ENCODE measurements at places on chromosomes 1 and 21.

- no peak for DNase-seq
Measured at GRCh38 chr1:55673416-55673815, 458.3 kb upstream of the USP24 start.

DNA sequence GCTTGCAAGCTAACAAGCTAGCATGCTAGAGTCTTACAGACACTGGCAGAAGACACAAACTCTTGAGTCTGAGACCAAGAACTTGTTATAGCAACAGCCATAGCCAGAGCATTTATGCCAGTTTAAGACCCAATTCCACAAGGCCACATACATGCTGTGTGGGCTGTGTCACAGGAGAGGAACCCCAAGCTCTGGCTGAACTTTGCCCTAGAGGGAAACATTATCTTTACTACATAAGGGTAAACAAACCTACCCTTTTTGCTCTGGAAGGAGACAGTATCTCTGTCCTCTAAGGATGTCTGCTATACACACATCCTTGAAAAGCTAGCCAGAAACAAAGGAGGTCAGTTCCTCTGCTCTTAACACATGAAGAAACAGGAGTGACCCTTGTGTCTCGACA lies 70.3 kb downstream of the HSF2BP start:
- DNase-seq, result no peak

GRCh38 chr21:28160378-28160777 lies 832.3 kb downstream of the LTN1 start:
- DNase-seq, result no peak

DNA sequence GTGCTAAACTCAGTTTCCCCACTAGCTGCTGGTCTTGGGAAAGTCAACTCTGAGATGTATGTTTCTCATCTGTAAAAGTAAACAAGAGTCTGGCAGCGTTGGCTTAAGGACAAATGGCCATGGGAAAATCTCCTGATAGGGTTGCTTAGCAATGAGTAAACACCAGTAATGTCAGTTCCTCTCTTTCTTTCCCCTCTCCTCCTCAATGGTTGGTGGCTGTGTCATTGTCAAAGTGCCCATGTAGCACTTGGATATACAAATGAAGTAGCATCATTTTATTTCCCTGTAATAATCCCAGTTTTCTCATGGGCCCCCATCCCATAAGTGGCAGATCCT lies 2.2 kb upstream of the FYB2 start:
- DNase-seq, result no peak

- DNase-seq, result no peak
Measured at GRCh38 chr1:167431261-167431908, 86.9 kb downstream of the CD247 start.

- no peak for DNase-seq
Measured at GRCh38 chr1:11507309-11507708, 28.4 kb downstream of the DISP3 start.

DNA sequence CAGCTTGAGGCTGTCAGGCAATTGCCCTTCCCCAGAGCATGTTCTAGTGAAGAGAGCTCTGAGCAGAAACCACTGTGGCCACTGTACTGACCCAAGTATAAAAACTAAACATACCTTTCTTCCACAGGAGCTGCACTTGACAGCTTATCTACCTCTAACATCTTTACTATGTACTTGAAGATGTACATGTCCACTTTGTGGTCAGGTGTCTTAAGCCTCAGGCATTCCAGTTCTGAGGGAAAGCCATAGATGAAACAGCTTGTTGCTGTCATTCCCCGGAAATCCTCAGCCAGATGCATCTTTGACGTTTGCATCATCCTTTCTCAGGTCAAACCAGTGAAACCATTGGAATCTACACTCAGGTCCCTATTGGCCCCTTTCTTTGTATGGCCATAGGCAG lies 70.4 kb downstream of the CHRM3 start:
- no peak for DNase-seq

GRCh38 chr1:87402241-87403002 lies 73.7 kb downstream of the LMO4 start:
- DNase-seq, result no peak

DNA sequence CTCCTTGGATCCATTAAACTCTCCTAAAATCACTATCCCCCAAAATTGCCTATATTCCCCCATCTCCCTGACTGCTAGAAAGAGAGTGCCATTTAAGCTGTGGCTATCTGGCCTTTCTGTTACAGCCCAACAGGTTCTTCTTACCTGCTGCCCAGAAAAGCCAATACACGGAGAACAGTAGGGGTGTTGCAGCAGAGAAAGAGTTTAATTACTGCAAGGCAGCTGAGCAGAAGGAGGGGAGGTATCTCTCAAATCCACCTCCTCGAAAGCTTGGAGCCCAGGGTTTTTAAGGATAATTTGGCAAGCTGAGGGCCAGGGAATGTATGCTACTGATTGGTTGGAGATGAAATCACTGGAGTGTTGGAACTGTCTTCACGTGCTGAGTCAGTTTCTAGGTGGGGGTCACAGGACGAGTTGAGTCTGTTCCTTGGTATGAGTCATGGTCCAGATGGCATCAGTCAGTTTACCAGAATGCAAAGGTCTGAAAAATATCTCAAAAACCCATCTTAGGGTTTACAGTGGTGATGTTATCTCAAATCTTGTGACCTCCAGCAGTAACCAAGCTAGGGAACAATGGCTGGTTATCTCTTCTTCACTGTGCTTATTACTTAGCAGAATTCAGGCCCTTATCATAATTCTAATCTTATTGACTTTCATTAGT lies 89.8 kb downstream of the SMYD3 start:
- no peak for DNase-seq

DNA sequence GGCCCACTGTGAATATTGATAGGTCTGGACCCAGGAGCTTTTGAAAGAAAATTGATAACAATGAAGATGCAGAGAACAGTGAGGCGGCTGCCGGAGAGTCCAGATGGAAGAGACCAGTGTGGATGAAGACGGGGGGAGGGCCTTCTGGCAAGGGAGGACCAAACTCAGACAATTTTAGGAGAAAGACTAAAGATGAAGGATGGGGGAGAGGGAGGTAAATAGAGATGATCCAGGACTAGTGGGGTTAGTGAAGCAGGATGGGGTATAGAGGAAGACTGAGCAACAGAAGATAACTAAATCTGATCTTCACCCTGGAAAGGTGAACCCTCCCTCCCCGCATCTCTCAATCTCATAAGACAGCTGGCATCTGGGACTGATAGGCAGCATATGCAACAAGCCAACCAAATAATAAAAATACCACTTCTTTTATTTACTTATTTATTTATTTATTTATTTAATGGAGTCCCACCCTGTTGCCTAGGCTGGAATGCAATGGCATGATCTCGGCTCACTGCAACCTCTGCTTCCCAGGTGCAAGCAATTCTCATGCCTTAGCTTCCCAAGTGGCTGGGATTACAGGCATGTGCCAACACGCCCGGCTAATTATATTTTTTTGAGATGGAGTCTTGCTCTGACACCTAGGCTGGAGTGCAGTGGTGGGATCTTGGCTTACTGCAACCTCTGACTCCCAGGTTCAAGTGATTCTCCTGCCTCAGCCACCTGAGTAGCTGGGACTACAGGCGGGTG lies 10.5 kb downstream of the EIF3I start:
- DNase-seq, result no peak

DNA sequence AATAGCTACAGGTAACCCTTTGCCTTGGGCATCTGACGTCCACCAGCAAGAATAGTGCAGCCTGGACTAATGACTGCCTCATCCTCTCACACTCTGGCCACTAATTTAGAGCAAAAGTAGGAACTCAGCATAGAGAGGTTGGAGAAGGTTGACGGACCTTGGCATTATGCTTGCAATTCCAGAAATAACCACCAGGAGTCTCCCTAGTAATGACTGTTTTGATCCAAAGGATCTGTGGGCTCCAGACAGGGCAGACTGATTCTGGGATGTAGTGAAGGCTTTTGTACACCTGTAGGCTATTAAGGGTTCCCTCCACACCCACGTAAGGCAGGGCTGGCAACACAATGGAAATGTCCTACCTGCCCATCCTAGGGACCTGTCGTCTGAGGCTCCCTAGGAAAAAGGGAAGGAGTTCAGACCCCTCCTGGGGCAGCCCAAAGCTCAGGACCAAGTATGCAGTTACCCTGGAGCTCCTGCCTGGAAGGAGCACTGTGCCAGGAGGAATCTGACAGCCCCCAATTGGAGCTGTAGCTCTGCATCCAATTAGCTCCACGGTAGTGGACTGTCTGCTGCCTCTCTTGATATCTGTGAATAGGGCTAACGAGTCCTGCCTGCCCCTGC lies 91.0 kb upstream of the TMEM51 start:
- DNase-seq, result no peak

DNA sequence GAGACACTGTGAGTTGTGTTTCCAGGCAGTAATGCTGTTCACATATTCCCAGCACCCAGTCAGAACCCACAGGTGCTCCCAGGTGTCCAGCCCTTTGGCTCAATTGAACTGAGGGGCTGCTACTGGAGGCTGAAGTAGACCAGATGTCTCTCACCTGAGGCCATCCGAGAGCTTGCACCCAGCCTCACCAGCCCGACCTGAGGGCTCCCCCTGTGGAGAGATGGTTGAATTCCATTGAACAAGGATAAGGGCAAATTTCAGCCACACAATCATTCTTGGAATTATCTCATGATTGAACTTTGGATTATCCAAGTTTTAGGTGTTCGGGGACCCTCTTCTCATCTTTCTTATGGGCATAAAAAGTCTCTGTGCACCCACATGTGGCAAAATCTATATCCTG lies 52.1 kb downstream of the OBSCN start:
- no peak for DNase-seq

DNA sequence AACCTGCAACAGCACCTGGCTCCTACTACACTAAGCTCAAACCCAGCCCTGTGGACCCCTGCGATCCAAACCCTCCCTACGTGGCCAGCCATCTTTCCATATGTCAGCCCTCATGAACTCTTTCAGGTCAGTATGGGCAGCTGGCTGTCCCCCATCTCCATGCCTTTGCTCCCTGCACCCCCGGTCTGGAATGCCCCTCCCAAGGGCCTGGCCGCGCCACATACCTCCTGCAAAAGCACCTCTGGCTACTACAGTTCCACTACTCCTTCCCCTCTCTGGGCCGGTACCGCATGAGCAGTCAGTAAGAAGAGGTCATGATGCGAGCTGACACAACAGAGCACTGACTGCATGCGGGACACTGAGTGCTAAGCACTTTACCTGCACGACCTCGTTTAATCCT lies 10.0 kb upstream of the TAGLN2 start:
- no peak for DNase-seq

- no peak for DNase-seq
Measured at GRCh38 chr1:221494670-221495069, 247.2 kb downstream of the DUSP10 start.

- DNase-seq, result no peak
Measured at GRCh38 chr1:110829955-110830553, 42.9 kb upstream of the CD53 start.

- no peak for DNase-seq
Measured at GRCh38 chr1:32303997-32304622, 12.2 kb downstream of the HDAC1 start.

DNA sequence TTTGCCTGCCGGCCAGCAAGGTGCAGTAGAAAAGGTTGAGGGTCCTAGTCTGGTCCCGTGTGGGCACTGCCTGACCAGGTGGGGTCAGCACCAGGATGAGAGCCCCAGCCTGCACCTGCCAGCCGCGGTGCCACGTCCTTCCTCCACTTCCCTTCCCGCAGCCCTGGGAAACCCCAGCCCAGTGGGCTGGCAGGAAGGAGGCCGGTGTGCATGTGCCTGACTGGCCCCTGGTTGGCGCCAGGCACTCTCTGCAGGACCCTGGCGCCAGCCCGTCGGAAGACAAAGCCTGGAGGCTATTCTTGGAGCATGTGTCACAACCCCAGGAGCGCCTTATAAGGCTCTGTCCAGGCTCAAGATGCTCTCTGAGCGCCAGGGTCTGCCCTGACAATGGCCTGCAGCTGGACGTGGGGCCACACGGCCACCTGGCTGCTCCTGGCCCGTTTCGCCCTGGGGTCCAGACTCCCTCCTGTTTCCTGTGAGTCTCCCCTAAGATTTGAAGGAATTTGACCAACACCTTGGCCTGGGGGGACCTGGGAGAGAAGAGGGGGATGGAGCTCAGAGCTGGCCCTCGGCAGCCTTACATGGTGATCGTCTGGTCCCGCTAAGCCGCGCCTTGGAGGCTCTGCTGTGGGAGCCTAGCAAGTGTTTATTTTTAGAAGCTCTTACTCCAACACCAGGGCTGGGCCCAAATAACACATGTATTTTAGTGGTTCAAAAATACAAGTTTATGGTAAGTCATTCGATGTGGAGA lies 31.9 kb upstream of the POFUT2 start:
- no peak for DNase-seq

GRCh38 chr1:24752305-24752704 lies 7.1 kb downstream of the CLIC4 start:
- no peak for DNase-seq

- DNase-seq, result no peak
Measured at GRCh38 chr1:51192213-51192843, 43.7 kb upstream of the RNF11 start.

- no peak for DNase-seq
Measured at GRCh38 chr1:45452503-45452902, 38.5 kb downstream of the TESK2 start.

GRCh38 chr1:108901106-108901505 lies 24.3 kb downstream of the GPSM2 start:
- no peak for DNase-seq

GRCh38 chr21:22450507-22450906 lies 1452.3 kb downstream of the NCAM2 start:
- DNase-seq, result no peak

- no peak for DNase-seq
Measured at GRCh38 chr1:41072051-41072450, 50.5 kb upstream of the SLFNL1 start.

DNA sequence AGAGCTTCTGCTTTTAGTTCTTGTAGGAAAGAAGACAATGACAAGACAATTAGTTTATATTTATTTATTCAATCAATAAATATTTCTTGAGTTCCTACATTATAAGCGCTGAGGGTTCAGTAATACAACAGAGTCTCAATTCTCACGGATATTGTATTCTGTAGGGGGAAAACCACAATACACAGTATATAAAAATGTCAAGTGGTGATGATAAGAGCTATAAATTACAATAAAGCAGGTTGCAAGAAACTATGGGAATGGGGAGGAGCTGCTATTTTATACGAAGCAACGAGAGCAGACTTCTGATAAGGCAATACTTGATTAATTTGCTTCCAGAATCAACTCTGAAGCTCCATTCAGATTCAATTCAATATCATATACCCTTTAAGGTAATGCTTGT lies 10.6 kb upstream of the XCL1 start:
- no peak for DNase-seq

- no peak for DNase-seq
Measured at GRCh38 chr21:28337315-28337714, 655.4 kb downstream of the LTN1 start.

- no peak for DNase-seq
Measured at GRCh38 chr1:69737527-69738185, 169.9 kb downstream of the LRRC7 start.

DNA sequence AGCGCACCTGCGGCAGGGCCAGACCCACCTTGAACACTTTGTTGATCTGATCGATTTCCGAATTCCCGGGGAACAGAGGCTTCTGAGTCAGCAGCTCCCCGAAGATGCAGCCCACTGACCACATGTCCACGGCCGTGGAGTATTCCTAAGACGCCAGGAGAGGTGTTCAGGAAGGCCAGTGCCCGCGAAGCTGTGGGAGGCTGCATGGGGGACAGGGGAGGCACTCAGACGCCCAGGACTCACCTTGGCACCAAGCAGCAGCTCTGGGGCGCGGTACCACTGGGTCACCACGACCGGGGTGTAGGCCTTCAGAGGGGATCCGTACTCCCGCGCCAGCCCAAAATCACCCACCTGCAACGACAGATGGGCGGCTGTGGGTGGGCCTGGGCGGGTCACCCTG lies 11.2 kb upstream of the SLC35E2B start:
- DNase-seq, result no peak

Data from stimulated activated CD8-positive, alpha-beta memory T cell treated with anti-CD3 and anti-CD28 coated beads, Interleukin-15, amount 100 ng/mL, for 48 hours (primary cell).